Right renal cortex interstitium (tissue), 3 donors: ENCODE measurements at places on chromosomes 5 and 9. TPM values are rescaled to one million over a fixed set of nuclear protein-coding genes. Genes with fewer than 3 reads are reported as not detected.

Gene NEURL1B
- 14.4 TPM for polyA plus RNA-seq

Gene TMEM232
- 7.8 TPM for polyA plus RNA-seq

Gene SUSD3
- polyA plus RNA-seq, result 7.8 TPM

DNA sequence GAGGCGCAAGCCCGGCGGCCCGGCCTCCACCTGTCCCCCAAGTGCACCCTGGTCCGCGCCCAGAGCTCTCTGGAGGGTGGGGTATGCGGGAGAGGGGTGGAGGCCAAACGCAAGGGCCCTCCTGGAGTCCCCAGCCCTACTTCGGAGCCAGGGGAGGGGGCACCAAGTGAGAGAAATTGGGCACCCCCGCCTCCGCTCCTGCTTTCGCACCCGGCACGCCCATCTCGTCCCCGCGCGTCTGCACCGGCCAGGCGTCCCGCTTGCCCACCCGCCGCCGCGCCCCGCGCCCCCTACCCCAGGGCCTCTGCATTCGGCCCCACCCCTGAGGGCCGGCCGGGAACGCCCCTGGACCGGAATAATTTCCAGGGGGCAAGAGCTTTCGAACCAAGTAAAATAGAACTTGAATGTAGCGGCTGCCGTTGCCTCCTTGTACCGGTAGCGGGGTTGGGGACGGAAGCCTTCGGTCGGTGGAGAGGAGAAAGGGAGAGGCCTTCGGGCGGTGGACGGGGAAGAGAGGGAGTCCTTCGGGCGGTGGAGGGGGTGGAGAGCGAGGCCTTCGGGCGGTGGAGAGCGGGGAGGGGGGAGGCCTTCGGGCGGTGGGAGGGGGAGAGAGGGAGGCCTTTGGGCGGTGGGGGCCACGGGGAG lies 694 bp upstream of the PHPT1 start:
- no peak for DNase-seq

GRCh38 chr5:27020973-27021372 lies 17.4 kb downstream of the CDH9 start:
- DNase-seq, result no peak

GRCh38 chr9:89319015-89319905 lies 960 bp downstream of the SECISBP2 start:
- DNase-seq, result no peak

DNA sequence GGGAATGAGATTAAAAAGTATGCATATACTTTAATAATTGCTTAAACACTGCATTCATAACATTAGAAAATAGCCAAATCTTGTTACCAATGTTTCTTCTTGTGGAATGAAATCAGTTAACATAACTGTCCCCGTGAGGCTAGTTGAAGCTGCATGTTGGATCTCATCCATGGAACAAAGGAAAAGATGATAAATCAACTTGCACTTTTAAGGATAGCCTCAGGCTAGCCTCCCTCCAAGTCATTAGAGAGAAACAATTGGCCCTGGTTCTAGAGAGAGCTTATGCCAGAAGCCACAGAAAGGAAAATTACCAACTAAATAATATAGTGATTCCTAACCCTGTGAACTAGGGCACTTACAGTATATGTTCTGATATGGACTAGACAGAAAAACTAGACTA lies 66.9 kb downstream of the GRIN3A start:
- no peak for DNase-seq

DNA sequence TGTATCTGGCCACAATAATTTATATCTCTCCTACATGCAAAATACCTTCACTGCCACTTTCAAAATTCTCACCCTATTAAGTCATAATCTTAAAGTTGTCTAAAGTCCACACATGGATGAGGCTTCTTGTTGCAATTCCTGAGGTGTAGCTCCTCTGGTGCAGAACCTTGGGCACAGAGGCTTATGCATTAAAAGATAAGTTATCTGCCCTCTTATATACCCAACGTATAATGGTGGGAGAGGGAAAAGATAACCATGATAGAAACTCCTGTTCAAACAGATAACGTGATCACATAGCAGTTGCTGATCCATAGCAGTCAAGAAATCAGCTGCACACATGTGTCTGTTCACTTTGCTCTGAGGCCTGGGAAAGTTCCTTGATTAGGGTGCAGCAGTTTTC lies 1767.0 kb downstream of the MAT2B start:
- no peak for DNase-seq

DNA sequence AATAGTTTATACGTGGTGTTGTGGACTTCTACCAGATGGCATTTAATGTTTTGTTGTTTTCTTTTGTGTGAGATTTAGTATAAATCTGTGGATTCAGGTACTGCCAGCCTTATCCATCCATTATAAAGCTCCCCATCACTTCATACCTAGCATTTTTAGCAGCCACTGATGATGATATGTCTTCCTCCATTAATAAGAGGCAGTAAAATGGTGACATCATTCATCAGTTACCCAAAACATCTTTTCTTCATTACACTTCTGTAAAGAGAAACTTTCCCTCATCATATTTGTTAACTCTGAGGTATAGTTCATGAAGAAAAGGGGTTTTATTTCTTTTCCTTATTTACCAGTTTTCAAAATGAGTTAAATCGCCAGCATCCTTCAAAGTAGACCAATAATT lies 19.4 kb downstream of the CHD1 start:
- no peak for DNase-seq

GRCh38 chr9:90001747-90002146 lies 396.9 kb downstream of the GADD45G start:
- no peak for DNase-seq

GRCh38 chr5:133124891-133125290 lies 73.1 kb downstream of the HSPA4 start:
- no peak for DNase-seq

DNA sequence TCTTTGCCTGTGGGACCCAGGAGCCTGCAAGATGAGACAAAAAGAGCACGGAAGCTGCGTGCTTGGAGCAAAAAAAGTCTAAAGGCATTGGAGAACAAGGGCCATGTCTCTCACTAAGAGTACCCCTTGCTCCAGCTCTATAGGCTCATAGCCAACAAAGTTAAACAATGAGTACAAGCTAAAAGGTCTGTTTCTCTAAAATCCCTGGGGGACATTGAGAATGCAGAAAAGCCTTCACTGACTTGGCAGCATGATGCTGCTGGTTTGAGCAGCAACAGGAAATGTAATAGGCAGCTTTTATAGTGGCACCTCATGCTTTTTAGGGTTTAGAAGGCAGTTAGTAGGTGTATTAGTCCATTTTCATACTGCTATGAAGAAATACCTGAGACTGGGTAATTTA lies 287.5 kb downstream of the SMARCA2 start:
- no peak for DNase-seq

DNA sequence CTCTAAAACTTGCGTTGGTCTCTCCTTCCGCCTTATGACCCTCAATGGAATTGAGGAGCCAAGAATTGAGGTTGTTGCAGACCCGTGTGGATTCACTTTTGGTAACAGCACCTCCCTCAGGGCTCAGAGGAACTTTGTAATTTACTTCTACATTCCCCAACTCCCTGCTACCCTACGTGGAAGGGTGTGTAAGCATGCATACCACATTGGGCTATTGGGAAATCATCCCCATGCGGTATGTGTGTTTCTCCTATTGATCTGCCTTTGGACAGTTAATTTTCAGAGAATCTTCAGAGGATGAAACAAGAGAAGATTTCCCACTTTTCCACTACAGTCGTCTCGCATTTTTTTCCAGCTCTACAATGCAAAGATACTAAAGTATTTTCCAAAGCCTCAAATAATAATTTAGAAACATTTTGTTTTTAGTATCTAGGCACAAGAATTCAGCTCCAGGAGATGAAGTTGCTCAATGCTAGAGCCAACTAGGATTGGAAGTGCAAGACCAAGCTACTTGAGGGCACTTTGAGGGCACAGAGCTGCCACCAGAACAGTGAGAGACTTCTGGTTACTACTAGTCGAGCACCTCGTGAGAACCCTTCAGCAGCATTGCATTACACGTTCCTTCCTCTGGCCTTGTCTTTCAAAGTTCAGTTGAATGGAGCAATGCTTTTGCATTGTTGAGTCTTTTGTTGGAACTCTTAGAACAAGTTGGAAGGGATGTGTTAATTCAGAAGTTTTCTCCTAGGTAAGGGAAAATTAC lies 3.4 kb downstream of the C1QTNF3 start:
- no peak for DNase-seq

DNA sequence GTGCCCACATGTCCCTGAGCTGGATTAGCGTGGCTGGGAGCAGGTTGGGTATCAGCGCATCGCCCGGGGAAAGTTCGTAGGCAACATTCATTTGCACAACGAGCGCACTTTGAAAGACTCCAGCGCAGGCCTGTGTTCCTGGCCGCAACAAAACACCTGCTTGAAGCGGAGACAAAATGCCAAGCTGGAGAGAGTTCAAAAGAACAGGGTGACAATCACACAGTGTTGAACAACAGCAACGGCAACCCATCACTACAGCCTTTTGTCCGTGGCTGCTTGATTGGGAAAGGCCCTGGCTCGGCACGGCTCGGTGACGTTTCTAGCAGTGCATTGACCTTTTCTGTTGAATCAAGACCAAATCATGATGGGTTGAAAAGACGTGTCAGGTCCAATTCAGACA lies 336.3 kb downstream of the IRX1 start:
- no peak for DNase-seq
